Kidney (tissue), 22 donors: ENCODE measurements at places on chromosomes 11 and 22. TPM values are rescaled to one million over a fixed set of nuclear protein-coding genes. Genes with fewer than 3 reads are reported as not detected.

DNA sequence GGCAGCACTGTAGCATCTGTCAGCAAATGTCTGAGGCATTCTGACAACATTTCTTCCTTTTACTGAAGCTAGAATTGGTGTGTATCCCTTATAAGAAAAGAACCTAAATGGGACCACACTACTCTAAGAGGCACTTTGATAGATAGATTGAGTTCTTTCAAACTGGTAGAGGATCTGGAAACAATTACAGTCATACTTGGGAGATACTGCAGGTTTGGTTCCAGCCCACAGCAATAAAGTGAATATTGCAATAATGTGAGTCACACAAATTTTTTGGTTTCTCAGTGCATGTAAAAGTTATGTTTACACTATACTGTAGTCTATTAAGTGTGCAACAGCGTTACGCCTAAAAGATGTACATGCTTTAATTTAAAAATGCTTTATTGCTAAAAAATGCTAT lies 96.9 kb downstream of the SBF2 start:
- H3K4me3 ChIP-seq, result no peak overlapping the region
- H3K4me1 ChIP-seq, result no peaks in the 10 kb centered on the region

FAR1 gene
- 12.6 TPM for polyA plus RNA-seq

DNA sequence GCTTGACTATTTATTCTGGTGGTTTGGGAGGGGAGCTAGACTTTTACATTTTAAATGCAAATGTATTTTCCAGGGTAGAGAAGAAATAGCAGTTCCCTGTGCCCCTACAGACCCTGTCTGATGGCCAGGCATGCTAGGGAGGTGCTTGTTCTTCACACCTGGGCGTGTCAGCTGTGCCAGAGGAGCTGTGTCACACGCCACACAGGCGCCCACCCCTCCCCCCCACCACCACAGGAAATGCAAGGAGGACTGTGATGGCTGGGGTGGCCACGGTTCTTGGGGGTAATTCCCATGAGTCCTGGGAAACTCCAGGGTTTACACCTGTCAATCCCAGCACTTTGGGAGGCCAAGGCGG lies 82.2 kb downstream of the FLI1 start:
- no peak overlapping the region for H3K4me3 ChIP-seq
- H3K36me3 ChIP-seq, result no peaks in the 10 kb centered on the region
- H3K4me1 ChIP-seq, result no peaks in the 10 kb centered on the region
- H3K27ac ChIP-seq, result no peak overlapping the region
- H3K27me3 ChIP-seq, result no peaks in the 10 kb centered on the region
- no peak for DNase-seq

DNA sequence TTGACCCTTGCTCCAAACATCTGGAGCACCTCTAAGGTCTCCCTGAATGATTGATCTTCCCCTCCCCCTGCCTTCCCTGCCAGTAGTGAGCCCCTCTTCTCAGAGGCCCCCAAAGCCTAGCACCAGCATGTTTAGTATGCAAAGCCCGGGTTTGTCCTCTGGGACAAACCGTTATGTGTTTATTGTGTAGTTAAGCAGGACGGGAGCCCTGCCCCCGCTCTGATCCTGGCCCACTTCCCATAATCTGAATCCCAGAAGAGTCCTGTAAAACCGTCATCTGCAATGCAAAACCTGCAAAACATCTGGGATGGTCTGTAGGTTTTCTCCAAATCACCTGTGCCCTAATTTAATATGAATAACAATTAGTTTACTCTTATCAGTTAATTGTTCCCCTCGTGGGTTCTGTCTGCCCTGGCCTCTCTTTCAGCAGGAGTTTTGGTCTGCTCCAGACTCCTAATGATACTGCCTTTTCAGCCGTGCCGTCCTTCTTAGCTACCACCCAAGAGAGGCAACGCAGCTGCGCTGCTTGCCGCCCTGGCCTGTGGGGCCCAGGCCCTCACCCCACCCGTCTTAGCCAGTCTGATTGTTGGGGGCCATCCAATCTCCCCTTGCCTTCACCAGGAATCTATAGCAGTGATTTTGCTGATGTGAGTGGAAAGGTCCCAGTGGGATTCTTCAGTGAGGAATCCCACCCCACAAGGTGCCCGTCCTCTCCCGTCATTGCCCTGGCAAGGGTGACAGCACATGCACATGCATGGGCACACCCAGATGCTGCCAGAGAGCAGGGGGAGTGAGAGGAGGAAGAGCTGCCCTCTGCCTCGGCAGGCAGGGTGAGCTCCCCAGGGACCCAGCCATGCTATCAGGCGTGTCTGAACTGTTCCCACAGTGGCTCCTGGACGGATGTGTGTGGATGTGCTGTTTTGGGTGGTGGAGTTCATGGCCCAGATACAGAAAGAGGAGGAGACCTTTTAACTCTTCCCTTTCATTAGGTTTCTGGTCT lies 3.0 kb upstream of the B3GAT1 start:
- no peak for DNase-seq
- H3K27me3 ChIP-seq, result peaks cover 19% of the 10 kb centered on the region
- H3K36me3 ChIP-seq, result no peaks in the 10 kb centered on the region
- no peak overlapping the region for H3K4me3 ChIP-seq
- no peaks in the 10 kb centered on the region for H3K4me1 ChIP-seq
- H3K27ac ChIP-seq, result no peak overlapping the region

DNA sequence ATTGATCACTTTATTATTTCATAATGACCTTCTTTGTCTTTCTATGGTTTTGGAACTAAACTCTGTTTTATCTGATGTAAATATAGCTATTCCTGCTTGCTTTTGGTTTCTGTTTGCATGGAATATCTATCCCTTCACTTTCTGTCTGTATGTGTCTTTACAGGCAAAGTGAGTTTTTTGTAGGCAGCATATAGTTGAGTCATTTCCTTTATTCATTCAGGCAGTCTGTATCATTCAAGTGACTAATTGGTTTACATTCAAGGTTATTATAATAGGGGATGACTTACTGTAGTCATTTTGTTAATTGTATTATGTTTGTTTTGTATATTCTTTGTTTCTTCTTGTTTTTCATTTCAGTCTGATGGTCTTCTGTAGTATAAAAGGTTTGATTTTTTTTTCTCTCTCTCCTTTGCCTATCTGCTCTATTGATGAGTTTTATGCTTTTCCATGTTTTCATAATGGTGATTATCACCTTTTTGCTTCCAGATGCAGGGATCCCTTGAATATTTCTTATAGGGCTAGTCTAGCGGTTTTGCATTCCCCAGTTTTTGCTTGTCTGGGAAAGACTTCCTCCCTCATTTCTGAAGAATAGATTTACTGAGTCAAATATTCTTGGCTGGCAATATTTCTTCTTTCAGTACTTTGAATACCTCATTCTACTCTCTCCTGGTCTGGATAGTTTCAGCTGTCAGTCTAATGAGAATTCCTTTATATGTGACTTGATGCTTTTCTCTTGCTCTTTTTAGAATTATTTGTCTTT lies 50.4 kb downstream of the GDPD4 start:
- no peaks in the 10 kb centered on the region for H3K4me1 ChIP-seq
- no peaks in the 10 kb centered on the region for H3K27me3 ChIP-seq
- no peak overlapping the region for H3K27ac ChIP-seq
- no peak overlapping the region for H3K4me3 ChIP-seq

- no peaks in the 10 kb centered on the region for H3K4me1 ChIP-seq
- H3K27ac ChIP-seq, result no peak overlapping the region
- H3K4me3 ChIP-seq, result no peak overlapping the region
- no peaks in the 10 kb centered on the region for H3K27me3 ChIP-seq
Observed at GRCh38 chr11:46102843-46103242, 18.4 kb downstream of the PHF21A start.

DNA sequence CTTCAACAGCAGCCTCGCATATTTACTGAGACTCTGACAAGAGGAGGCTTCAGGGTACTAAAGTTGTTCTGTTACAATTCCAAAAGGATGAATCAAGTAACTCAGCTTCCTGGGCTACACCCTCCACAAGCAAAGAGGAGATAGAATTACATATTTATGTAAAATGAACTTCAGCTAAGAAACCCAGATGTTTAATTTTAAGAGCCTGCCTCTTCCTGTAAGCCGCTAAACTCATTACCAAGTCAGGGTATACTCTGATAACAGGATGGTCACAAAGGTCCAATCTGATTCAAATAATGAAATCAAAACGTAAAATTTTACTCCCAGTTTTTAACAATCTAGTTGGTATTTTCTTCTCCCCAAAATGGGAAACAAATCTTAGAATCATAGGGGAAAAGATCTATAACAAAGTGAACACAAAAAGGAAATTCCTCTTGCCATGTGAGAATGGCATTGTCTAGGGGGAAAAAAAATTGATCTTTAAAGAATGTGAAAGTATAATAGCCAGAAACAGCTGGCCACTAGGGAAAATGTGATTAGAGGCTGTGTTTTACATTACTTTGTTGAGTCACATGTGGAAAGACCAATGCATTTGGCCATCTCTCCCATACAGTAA lies 30.9 kb downstream of the CHEK2 start:
- H3K36me3 ChIP-seq, result no peaks in the 10 kb centered on the region
- peak overlapping the region; percentile 9 for H3K27ac ChIP-seq
- no peaks in the 10 kb centered on the region for H3K4me1 ChIP-seq
- DNase-seq, result no peak

DNA sequence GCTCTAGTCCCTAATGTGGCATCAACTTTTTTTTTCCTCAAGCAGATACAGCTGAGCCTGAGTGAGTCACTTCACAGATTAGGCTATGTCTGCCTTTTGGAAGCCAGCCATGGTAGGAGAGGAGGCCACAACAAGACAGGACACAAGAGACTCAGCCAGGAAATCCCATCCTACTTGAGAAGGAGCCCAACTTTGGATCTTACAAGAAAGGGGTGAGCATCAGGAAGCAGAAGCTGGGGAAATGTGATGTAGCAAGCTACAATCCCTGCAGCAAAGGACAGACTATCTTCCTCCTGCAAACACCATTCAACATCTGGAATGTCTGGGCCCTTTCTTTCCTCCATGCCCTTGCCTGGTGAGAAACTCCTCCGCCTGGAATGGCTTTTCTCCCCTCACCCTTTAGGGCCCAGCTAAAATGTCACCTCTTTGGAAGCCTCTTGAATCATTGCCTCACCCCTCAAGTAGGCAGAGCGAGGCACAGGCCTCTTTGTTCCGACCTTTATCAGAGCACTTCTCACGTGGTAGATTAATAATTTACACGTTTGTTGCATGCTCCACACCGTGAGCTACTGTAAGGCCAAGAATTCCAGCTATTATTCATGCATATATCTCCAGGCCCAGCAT lies 156.4 kb upstream of the PITPNB start:
- peak; percentile 15 for DNase-seq
- no peaks in the 10 kb centered on the region for H3K27me3 ChIP-seq
- no peak overlapping the region for H3K4me3 ChIP-seq
- peak overlapping the region; percentile 51 for H3K27ac ChIP-seq
- peaks cover 7% of the 10 kb centered on the region for H3K4me1 ChIP-seq

DNA sequence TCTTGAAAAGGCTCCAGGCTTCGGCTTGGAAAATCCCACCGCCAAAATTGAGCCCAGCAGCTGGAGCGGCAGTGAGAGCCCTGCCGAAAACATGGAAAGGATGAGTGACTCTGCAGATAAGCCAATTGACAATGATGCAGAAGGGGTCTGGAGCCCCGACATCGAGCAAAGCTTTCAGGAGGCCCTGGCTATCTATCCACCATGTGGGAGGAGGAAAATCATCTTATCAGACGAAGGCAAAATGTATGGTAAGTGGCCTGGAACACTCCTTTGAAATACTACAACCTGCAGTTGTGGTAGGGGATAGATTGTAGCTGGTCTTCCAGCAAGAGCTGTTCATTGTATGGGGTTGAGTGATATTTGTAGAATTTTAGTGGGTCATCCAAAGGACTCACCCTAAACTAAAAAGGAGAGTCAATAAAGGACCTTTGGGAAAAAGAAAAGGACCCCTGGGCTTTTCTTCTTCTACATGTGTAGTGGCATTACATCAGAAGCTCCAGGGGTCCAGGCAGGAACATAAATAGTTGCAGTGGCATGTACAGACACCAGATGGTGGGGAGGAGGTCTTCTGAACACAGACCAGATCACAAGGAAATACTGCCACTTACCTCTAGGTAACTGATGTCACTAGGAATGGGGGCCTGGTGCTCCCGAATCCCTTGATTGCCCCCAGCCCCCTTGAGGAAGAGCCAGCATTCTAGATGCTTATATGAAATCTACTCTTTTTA lies 90.1 kb downstream of the TEAD1 start:
- DNase-seq, result no peak
- H3K36me3 ChIP-seq, result peaks cover 3% of the 10 kb centered on the region
- H3K4me1 ChIP-seq, result peaks cover 4% of the 10 kb centered on the region
- H3K4me3 ChIP-seq, result no peak overlapping the region

DNA sequence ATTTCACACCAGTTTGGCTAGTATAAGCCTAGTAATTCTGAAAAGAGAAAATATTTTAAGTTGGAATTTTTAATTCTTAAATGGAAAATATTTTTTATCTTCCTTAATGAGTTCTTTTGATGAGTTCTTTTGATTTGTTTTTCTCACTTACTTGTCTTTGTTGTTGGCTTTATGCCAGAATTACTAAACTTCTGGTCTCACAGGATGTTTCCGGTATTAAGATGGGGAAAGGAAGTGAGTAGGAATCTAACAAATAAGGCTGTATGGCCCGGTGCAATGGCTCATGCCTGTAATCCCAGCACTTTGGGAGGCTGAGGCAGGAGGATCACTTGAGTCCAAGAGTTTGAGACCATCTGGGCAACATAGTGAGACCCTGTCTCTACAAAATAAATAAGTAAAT lies 106.4 kb downstream of the ARHGAP42 start:
- no peaks in the 10 kb centered on the region for H3K27me3 ChIP-seq
- H3K4me3 ChIP-seq, result no peak overlapping the region
- H3K36me3 ChIP-seq, result no peaks in the 10 kb centered on the region
- no peaks in the 10 kb centered on the region for H3K4me1 ChIP-seq

- peak overlapping the region; percentile 90 for H3K27ac ChIP-seq
- no peaks in the 10 kb centered on the region for H3K27me3 ChIP-seq
- peaks cover 3% of the 10 kb centered on the region for H3K36me3 ChIP-seq
- peak; percentile 86 for DNase-seq
- peaks cover 43% of the 10 kb centered on the region for H3K4me1 ChIP-seq
- no peak overlapping the region for H3K4me3 ChIP-seq
Observed at GRCh38 chr22:23263651-23264555, 83.6 kb downstream of the BCR start.
